ENCODE measurements at places on chromosomes 2 and 18.
A peak's percentile ranks its signal among the peaks of the same experiment; 100 is the strongest.

GRCh38 chr2:9771481-9772017 lies 71.7 kb upstream of the TAF1B start:
- DNase-seq, result peak; percentile 94

DNA sequence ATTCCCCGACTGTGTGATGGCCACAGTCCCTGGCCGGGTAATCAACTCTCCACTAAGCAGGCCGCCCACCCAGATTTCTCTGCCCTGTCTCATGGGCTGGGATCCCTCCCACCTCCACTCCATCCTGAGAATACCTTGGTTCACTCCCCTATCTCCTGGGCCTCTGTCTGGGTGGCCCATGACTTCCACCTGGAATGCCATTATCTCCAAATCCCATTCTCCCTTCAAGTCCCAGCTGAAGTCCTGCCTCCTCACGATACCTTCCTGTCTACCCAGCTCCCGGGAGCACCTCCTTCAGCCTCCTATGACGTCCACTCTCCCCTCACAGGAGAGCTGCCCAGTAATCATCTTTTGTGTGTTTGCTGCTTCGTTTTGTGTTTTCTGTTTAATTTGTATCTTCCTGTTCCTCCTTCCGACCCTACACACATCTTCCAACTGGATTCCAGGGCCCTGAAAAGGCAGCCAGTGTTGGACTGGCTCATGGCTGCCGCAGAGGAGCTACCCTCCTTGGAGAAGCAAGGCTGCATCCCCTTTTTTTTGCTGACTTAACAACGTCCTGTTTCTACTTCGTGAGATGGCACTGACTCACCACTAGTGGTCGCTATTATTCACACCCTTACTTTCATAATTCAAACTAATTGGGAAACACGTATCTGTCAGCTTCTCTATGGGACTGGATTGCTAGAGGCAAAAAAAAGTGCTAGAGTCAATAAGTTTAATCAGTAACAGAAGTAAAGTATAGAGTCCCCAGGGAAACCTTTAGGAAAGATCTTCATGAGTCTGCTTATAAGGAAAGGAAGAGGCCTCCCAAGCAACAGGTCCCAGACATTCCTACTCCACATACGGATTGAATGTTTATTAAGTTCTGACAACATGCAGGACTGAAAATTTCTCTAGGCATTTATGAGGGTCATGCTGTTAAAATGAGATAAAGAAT lies 171.9 kb upstream of the GATA6 start:
- DNase-seq, result peak; percentile 53

GRCh38 chr2:134348239-134348638 lies 94.4 kb downstream of the MGAT5 start:
- peak; percentile 51 for DNase-seq

DNA sequence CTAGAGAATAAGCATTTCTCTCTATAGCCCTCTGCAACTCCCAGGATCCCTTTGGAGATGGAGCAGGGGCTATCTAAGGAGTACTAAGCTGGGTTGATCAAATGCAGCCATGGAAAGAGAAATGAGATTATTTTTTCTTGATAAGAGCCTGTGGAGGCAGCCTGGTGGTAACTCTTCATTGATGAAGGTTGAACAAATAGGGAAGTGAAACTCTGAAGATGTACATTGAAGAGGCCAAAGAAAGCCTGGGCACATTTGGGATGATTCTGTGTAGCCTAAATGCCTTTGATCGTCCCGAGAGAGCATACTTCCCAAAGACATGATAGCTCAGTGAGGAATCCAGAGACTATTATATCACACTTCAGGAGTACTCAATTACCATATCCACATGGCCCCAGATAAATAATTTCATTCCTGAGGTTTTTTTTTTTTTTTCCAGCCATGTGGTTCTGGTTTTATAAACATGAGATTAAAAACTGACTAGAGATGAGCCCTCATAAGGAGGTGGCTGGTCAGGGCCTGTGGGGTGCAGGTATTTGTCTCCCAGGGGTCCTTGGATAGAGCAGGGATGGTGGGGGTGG lies 192.5 kb downstream of the TPGS2 start:
- DNase-seq, result no peak

DNA sequence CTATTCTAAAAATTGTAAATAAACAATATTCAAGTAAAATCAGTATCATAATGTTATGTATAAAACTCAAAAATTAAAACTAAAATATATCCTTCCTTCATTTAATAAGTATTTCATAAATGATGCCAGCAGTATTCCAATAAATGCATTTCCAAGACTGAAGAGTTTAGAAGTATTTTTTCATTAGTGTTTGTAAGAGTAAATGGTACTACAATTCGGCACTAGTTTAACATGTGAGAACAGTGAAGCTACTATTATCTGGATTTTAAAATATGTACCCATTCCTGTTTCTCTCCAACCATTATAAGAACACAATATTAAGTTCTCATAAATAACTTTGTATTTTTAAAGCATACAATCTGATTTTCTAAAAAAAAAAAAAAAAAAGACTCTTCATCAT lies 3.3 kb downstream of the BAZ2B start:
- DNase-seq, result no peak

GRCh38 chr18:3016585-3017297 lies 3.8 kb upstream of the LPIN2 start:
- no peak for DNase-seq

DNA sequence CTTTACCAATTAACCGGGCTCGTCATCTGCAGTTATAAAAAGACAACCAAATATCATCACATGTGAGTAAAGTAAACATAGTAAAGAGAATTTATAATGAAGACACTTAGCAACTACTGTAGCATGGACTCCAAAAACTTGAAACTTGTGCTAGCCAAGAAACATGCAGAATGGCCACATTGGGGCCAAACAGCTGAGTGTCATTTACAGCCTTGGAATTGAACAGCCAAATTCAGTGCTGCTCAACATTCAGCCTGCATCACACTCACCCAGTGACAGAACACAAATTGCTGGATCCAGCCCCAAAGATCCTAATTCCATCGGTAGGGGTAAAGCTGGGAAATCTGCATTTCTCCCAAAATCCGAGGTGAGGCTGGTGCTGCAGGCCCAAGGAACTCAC lies 224.8 kb upstream of the GYPC start:
- no peak for DNase-seq

DNA sequence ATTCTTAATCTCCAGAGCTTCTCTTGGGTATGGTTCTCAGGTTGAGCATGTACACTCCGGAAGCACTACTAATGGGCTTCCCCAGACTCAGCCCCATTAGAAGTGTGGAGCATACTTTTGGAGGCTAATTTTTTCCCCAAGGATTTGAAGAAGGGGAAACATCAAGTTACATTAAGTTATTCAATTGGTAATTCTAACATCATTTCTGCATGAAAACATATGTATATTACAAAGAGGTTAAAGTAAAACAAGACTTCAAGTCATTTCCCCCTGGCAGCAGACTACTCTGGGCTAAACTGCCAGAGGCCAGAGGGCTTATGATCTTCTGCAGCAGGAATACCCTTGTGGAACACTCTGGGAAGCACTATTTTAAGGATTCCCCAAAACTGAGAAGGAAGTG lies 227.7 kb upstream of the STK17B start:
- peak; percentile 8 for DNase-seq

DNA sequence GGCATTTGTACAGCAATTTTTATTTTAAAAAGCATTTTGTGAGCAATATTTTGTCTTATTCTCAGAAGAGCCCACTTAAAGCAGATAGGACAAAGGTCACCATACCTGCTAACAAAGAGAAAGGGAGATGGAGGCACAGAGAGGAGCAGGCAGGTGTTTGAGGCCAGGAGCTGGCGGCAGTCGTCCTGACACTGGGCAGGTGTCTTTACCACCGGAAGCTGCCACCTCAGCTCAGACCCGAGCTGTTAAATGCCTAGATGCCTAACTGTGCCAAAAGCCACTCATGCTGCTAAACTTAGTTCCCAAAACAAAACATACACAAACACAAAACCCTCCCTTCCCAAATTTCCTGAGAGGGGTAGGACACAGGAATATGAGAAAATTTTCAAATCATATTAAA lies 120.9 kb downstream of the CNTNAP5 start:
- no peak for DNase-seq

All from GM23248 (cell line).